ENCODE measurements at places on chromosomes 5 and 9.

DNA sequence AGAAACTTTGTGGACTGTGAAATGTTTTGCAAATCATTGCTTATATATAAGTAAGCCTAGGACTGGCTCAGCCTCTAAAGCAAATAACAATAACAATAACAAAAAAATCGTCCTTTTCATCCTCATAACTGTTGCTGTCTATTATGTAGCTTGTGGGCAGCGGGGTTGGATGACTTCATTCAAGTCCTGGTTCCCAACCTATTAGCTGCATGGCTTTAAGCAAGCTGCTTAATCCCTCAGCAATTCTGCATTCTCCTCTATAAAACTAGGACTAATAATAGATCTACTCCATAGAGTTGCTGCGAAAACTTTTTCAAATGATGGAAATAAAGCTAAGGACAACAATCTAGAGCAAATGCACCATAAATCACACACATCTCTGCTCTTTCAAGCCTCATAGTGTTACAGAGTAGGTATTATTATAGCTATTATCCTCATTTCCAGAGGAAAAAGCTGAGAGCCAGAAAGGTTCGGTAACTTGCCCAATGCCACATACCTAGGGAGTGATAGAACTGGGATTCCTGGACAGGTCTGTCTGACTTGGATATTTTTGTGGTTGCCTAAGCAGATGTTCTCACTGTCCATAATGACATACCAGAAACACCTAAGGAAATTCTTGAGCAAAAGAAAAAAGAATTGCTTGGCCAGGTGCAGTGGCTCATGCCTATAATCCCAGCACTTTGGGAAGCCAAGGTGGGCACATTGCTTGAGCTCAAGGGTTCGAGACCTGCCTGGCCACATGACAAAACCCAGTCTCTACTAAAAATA is 98.8 kb upstream of the ADRA1B start:
- no peak for DNase-seq

DNA sequence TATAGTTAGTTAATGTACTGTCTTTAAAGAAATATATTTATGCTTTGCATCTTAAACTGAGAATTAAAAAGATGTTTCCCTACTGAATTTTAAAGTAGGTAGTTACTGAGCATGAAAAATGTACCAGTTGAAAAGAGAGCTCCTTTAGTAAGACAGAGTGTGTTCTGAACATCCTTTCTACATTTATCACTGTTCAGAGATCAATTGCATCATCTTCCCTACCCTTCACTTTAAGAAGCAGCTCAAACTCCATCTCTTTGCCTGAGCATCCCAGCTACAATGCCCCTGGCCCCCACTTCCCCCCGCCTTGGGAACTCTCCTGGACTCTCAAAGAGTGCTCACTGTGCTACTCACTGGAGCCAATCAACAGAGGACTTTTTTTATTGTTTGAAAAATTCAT is 164.7 kb downstream of the GNAQ start:
- DNase-seq, result no peak

DNA sequence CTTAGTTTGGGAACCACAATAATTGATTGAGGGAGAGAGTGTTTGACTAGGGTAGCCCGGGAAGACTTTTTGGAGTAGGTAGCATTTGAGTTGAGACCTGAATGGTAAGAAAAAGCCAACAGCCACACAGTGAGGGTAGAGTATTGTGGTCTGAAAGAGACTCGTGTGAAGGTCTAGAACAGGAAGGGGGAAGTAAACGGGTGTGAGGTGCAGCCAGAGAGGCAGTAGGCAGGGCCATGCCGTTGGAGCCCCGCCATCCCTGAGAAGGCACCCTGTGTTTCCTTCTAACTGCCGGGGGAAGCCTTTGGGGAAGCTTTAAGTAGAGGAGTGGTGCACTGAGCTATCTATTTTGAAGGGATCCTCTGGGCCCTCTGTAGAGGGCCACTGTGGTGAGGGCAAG is 3.5 kb upstream of the F2RL2 start:
- DNase-seq, result no peak

- no peak for DNase-seq
These were observed 298.4 kb downstream of the PSAT1 start for GRCh38 chr9:78595200-78595945.

- no peak for DNase-seq
These were observed 36.1 kb downstream of the TEK start for GRCh38 chr9:27145143-27145542.

DNA sequence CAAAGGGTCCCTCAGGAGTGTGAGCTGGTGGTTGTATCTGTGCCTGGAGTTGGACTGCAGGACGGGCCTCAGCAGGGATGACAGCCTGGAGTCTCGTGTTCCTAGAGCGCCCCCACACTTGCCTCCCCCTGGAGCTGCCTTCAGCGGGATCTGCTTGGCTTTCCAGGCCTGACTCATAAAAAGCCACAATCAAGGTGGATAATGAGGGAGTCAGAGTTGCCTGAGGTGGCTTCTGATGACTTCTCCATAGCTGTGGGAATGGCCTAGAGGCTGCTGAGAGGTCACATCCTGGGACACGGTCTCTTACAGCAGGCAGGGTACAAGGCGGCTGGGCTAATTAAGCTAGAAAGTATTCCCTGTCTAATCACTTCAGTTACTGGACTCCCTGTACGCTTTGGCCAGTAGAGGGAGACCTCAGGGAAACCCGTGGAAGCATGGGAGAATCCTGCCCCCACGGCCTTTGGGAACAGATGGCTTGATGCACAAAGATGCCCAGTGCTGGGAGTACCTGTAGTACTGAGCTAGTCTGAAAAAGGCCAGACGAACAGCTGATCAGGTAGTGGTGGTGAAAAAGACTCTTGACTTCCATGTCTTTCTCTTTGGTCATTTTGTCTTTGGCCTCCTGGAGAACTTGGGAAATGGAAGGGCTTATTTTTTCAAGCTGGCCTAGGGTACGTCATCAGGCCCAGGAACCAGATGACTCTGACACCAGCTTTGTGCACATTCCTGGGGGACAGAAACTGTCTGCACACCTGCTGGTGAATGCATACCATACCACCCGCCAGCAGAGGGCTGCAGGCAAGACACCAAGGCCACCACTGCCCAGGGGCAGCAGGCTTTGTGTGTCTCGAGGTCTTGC is 16.1 kb upstream of the FRRS1L start:
- no peak for DNase-seq

DNA sequence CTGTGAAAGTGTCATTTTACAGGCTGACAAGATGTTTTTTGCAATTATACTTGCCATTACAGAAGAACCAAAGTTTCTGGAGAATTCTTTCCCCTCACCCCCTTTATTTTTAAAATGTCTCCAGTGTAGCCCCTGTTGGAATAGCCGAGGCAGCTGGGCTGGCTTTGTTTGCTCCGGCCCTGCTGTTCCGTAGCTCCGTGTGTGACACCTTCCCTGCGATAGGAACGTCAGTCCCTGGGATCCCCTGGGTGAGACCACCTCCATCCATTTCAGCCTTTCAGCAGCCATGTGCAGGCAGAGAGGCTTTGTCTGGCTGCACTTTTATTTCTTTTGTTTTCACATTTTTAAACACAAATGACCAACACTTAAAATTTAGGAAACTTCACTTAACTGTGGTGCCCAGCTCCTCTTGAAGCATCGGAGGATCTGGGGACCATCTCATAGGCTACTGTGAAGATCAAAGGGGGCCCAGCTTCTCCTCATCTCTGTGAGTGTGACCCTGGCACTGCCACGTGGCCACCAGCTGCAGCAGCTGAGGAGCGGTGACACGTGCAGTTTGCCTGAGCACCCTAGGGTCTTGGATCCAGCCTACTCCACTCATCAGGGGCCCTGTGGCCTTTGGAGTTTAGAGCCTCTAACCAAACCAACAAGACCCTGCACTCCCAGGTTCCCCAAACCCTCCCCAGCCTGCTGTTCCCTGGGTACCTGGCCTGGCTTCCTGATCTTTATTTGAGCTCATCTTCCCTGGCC is 125.7 kb upstream of the RAPGEF1 start:
- DNase-seq, result no peak

All from SW 1271 (cell line).